Fibroblast of skin of right quadriceps (primary cell): ENCODE measurements at places on chromosomes 6 and 20.

- no peak for DNase-seq
Measured at GRCh38 chr20:32566379-32567374, 18.5 kb downstream of the NOL4L start.

DNA sequence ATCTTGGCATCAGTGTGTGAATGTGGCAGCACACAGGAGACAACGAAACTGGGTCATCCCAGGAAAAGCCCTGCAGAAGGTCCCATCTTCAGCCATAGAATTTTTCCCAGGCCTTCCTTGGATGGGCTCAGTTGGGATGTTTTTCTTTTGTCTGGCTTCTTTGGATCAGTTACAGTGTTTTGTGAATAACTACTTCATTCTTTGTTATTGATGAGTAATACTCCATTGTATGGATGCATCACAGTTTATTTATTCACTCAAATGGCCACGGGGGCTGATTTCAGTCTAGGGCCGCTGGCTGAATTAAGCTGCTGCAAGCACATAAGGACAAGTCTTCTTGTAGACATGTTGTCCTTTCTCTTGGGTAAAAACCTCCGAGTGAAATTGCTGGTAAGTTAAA lies 81.3 kb upstream of the CD93 start:
- DNase-seq, result peak; percentile 34

DNA sequence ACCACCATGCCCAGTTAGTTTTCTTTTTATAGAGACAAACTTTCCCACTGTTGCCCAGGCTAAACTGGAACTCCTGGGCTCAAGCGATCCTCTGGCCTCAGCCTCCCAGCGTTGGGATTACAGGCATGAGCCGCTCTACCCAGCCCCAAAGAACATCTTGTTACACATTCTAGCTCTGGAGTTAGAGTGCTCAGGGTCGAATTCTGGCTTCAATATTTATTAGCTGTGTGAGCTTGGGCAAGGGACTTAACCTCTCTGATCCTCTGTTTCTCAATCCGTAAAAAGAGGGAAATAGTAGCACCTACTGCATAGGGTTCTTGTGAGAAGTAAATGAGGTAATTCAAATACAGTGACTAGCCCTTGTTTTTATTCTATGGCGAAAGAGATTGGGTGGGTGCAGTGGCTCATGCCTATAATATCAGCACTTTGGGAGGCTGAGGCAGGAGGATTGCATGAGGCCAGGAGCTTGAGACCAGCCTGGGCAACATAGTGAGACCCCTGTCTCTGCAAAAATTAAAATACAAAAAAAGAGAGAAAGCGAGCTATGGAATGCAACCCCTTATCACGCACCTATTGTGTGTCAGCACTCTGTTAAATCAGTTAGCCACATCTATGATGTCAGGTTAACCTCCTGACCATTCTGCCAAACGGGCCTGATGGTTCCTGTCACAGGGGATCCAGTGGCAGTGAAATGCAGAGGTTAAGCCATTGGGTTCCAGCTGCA lies 19.7 kb downstream of the BCAS4 start:
- DNase-seq, result no peak

DNA sequence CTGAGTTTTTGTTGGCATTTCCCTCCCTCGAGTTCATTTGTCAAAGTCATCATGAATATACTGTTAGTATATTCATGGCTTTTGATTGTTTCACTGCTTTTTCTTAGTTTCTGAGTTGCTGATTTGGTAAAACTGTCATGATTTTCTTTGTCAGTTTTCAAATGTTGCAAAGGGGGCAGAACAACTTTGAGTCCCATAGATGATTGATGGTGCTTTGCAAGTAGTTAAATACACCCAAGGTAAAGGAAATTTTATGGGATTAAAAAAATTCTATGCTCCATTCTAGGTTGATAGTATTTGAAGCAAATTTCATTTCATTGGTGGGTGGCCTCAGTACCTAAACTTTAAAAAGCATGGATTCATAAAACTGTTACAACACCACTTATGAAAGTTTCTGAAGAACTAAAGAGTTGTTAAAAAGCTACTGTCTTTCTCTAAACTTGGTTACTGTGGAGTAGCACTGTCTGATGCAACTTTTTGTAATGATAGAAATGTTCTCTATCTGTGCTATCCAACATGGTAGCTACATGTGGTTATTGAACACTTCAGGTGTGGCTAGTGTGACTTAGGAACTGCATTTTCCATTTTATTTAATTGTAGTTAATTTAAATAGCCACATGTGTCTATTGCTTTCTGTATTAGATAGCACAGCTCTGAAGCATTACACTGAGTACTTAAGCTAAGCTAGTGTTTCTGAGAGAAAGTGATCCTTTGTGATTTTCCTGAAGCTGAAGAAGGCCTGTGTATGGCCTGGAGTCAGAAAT lies 153.6 kb downstream of the ZFAND3 start:
- peak; percentile 39 for DNase-seq

DNA sequence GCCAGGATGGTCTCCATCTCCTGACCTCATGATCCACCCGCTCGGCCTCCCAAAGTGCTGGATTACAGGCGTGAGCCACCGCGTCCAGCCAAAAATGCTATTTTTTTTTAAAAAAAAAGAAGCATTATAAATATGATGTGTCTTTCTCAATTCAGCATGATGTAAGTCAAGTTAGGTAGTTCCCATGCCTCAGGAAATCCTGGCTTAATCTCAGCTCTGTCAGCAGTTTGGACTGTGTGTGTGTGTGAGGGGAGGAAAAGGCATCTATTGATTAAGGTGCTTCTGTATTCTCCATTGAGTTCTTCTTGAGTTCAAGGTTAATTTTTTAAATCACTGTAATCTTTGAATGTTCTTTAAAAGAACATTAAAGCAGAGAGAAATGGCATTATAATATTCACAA lies 51.5 kb downstream of the GMDS start:
- no peak for DNase-seq

GRCh38 chr6:131295081-131295480 lies 159.8 kb downstream of the AKAP7 start:
- DNase-seq, result no peak

DNA sequence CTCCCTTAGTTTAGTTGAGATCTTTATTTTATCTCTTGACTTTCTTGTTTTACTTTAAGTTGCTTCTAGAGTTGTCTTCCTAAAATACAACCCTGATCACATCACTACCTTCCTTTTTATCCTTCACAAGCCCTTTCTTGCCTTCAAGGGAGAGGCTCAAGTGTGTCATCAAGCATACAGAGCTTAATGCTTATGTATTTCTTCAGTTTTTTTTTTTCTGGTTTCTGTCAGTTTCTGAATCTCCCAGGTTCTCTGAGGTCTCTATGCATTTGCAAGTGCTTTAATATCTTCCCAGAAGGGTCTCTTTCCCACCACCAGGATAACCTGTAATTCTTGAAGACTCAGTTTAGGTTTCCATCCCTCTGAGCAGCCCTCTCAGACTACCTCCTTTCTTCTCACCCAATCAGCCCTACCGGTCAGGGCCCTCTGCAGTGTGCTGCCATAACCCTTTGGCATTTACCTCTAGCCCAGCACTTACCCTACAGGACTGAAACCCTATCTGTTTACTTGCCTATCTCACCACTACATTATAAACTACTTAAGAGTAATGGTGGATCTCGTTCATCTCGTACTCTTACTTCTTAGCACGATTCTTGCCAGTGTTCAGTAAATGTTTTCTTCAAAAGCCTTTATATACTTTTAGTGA lies 36.9 kb downstream of the EYA4 start:
- no peak for DNase-seq

DNA sequence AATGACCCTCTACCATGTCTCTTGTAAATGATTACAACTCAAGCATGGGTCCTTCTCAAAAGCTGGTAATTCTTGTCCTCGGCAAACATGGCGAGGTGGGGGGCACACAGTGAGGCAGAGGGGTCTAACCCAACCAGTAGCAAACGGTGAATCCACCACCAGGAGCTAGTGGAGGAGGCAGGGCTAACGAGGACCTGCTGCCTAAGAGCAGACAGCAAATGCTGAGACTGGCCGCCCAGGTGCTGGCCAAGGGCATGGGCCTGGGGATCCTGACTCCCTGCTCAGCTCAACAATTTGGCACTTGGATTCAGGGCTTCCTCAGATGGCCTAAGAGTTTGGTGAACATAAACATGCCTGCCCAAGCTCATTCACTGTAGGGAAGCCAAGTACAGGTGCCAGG lies 18.4 kb downstream of the PCIF1 start:
- no peak for DNase-seq

DNA sequence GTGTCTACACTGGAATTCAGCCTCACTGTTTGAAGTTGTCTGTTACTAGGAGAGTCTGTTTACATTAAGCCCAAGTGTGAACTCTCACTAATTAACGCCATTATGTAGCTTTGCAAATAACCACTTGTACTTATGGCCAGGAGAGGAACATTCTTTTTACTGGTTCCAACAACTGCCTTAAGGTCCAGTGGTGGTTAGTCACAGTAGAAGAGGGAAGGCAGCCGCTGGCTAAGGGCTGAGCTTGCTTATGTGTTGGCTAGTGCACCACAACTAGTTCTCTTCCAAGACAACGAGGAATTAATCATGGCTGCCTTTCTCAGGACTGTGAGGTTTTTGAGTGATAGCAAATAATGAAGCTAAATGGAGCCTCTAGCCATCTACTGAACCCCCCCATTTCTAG lies 14.9 kb upstream of the SLC22A23 start:
- peak; percentile 17 for DNase-seq

DNA sequence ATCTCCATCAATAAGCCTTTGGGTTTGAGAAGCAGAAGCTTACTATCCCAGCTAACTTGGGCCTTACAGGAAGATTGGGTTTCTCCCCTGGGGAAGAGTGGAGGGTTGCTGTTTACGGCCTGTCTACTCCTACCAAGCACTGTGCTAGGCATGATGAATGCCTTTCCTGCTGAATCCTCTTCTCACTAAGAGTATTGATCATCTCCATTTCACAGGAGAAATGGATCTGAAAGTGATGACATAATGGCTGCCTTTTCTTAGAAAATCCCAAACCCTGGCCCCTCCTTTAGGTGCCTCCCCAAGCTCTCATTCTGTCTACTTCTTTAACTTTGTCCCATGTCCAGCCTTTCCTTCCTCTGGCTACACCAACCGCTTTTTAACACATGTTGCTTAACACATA lies 66.1 kb downstream of the TSHZ2 start:
- no peak for DNase-seq

DNA sequence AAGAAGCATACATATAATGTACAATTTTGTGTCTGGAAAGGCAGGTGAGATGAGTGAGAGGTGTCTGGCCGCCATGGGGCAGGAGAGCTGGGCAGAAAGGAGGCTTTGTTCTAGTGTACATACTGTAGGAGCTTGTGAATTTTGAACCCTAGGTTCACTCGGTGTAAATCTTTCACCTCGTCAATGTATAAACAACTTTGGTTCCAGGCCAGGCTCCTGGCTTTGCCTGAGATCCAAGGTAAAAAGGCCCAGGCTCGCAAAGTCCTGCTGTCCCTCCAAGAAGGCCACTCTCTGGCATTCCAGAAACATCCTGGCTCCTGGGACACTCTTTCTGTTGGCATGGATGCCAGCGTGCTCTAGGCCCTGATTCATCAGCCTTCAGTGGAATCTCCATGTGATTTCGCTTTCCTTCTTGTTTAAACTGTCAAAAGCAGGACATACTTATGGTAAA lies 7.1 kb upstream of the SLC22A7 start:
- no peak for DNase-seq

DNA sequence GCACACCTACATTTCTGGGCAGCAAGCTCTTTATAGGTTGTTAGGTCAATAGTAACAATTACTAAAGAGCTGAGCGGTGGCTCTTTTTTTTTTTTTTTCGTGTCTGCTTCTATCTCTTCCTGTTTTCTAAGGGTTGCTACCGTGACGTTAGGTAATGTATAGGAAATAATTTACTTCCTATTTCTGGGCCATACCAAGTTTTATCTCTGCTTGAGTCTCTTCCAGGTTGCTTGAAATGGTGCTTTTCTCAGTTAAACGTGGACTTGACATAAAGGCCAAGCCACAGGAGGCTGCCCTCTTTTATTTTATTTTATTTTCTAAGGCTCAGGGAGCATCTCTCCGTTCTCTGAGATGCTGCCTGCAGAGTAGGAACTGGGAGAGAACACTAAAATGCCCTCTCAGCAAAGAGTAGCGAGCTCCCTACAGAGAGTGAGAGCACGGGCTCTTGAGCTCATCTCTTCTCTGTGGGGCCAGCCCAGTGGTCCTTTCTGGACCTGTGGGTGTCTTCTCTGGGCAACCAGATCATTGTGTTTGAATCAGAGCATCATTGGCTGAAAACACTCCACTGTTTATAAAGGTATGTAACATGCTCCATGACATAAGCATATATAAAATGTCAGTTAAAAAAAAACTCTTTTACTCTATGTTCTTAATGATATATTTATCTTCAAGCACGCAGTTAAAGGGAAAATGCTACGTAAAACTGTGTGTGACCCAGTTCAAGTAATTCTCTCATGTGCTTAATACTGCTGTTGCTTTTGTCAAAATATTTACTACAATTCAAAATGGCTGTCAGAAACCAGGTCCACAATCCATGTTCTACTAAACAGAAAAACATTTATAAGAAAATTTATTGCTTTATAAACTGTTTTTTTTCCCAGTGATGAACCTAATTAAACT lies at the start of gene ZNF831:
ZNF831 (plus strand) TSS at position 191 of the 900 bp plus-strand sequence. CDS start 27,199 bp downstream, outside the sequence.
- DNase-seq, result no peak

- peak; percentile 81 for DNase-seq
Measured at GRCh38 chr20:7195704-7196103, 428.2 kb downstream of the BMP2 start.

DNA sequence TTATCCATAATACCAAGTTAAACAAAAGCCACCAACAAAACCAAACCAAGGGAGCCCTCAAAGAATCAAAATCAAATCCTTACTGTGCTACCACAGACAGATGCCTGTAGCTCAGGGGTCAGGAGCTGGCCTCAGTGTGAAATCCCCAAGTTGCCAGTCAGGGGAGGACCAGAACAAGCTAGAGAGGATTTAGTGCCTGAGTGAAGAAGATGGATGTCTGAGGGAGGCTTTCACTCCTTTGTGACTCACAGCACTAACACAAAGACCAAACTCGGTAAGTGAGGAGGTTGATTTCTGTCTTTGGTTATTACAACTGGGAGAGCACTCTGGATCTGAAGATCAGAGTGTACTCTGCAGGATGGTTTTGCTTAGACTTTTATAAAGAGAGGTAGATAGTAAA lies 189.9 kb upstream of the ZNF184 start:
- DNase-seq, result no peak

- no peak for DNase-seq
Measured at GRCh38 chr6:139680819-139681218, 306.4 kb upstream of the CITED2 start.

DNA sequence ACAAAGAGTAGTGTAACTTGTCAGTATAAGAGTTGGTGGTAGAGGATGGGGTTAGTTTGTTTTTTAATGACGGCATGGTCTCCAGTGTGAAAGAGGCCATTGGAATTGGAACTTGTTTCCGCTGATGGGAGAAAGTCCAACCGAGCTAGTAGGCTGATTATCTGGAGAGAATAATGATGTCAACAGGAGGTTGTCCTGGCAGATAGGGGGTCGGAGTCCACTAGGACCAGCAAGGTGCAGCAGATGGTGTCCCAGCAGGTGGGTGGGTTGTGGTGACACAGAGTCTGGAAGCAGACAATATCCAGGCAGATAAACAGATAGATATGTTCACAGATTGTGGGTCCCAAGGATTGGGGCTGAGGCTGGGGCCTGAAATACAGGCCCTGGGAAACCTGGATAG lies 35.1 kb downstream of the PKIB start:
- no peak for DNase-seq

DNA sequence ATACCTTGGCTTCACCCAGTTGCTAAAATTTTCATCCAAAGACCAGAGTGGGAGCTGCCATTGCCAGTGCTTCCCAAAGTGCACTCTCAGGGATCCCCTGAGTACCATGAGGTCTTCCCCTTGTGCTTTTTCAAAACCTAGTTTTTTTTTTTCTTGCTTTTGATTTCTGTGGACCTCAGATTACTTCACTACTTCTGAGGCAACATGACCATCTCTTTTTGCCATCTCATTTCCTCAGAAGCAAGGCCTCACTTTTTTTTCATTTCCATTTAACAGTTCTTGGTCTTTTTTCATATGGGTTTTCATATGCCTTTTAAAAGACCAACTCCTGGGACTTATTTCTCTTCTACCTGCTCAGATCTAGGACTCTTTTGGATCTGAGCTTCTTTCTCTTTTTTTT lies 64.1 kb upstream of the MMS22L start:
- no peak for DNase-seq
